ENCODE measurements at places on chromosomes 7 and 10.

GRCh38 chr7:111364413-111364812 is 197.9 kb downstream of the IMMP2L start:
- DNase-seq, result no peak

GRCh38 chr7:68288144-68288593 is 1291.5 kb downstream of the TYW1 start:
- DNase-seq, result no peak

- peak; percentile 38 for DNase-seq
Observed at GRCh38 chr7:20438694-20439376, 108.1 kb downstream of the ITGB8 start.

DNA sequence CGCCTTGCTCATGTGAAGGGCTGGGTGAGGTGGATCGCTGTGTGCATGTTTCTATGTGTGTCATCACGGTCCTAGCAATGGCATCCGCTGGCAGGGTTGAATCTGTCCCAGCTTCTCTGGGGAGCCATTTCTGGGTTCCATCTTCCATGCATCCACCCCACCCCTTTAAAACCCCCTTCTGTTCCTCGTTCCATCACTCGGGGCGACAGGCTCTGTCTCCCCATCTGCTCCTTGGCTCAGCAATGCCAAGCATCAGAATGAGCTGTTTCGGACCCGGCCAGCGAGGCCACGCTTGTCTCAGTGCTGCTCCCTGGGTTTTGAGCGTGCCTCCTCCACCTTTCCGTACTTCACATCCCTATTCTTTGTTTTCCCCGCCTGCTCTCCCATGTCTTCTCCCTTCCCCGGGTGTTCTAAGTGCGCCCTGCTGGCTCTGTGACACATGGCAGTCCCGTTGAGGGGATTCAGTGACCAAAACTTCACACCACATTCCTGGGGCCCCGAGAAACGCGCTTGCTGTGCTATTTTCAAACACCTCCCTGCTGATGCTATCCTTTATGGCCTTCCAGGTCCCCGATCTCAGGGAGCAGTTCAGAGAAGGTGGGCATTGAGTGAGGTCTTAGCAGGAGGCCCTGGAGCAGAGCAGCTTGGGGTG is 554.1 kb upstream of the FOXK1 start:
- no peak for DNase-seq

DNA sequence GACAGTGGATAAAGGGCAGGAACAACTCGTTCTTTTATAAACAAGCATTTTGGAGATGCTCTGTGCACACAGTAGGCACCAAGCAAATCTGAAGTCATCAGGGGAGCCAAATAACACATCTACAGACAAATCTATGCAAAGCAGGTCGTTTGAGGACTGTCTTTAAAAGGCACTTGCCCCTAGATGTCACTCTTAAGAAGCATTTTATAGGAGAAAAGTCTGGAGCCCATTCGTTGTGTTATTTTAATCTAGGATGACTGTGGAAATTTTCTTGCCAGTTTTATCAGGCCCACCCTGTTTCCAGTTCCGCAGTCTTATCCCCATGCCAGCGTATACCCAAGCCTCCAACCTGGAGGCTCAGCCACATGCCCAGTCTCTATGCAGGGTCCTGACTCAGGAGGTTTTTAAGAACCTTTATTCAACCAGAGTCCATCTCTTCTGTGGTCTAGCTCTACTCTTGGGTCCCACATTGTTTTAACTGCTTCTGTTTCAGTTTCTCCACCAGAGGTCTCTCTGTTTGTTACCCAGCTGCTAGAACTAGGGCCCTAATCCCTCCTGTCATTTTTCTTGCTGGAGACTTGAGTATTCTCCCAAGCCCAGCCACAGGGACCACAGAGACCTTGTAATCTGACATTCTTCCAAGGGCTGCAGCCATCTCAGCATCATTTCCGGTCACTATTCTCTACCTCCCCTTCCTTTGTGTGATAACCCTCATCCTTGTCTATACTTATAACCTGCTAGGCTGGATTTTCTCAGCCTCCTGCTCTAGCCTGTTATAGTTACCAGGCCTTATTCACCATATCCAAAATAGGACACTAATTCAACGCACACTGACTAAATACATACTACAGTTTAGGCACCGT is 26.7 kb downstream of the PIK3CG start:
- DNase-seq, result no peak

DNA sequence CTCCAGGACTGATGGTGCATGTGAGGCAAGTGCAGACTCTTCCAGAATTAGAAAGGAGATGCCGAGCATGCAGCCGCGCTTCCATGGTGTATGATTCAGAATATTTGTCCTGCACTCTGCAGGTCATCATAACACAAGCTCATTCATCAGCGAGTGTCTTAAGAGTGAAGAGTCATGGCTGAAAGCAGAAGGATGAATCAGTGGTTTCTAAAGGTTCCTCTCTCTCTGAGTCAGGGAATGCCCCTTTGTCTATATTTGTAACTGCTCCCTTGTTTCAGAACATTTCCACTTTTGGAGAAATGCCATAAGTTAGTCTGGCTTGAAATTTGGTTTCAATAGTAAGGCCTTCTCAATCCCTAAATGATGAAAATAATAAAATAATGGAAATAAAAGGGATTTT is 52.3 kb downstream of the HECW1 start:
- DNase-seq, result peak; percentile 75

DNA sequence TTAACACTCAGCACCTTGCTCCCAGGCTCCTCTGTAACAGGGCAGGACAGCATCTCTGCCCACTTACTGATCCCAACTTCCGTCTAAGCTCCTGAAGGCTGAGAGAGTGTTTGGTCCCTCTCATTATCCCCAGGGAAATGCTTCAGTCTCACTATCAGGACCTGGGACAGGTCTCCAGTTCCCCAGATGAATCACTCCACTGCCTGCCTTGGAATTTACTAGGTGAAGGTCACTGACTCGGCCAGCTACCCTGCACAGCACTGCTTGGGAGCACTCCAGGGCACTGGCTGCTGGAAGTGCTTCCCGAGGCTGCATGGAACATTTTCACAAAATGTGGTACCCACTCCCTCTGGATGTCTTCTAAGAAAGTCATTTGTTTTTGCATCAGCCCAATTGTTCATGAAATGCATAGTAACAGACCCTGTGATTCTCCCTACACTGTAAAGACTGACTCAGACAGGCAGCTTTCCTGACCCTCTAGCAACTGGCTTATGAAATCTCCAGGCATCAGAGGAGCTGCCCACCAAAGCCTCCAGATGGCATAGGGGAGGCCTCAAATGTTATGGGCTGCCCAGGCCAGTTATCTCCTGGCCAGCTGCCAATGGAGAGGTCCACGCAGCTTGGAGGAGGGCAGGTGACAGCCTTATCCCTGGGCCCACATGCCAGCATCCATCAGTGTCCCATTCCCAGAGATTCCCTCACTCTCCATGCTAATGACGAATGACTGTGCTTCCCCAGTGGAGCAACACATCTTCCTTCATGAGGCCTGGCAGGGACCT is 89.1 kb downstream of the GFRA1 start:
- DNase-seq, result no peak

- no peak for DNase-seq
Observed at GRCh38 chr10:74637685-74638084, 188.7 kb upstream of the KAT6B start.

- no peak for DNase-seq
Observed at GRCh38 chr10:609262-609658, 80.2 kb downstream of the DIP2C start.

DNA sequence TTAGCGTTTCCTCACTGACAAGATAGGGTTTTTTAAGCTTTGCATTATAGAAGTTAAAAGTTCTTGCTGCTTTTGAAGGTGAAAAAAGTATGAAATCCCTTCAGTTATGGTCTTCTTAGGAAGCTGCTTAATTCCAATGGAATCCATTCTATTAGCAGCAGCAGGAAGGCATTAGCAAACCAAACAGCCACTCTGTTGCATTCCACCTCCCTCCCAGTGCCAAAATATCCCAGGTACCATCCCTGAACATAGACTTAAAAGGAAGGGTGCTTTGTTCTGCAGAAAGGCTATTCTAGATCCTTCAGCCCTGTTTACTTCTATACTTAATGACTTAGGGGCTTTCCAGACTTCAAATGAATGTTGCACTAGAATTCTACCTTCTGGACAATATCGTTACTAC is 23.8 kb downstream of the ENO4 start:
- no peak for DNase-seq

DNA sequence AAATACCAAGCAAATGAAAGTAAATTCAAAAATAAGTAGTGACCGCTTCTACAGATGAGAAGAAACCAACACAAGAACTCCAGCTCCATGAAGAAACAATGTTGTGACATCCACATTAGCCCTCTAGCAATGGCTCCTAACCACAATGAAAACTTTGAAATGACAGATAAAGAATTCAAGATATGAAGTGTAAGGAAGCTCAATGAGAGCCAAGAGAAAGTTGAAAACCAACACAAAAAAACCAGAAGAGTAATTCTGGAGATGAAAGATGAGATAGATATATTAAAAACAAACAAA is 68.2 kb upstream of the DDC start:
- DNase-seq, result no peak
